ENCODE measurements at places on chromosomes 1 and 21. TPM values are rescaled to one million over a fixed set of nuclear protein-coding genes. Genes with fewer than 3 reads are reported as not detected.

SPOCD1 gene
- 11.1 TPM for total RNA-seq

DNA sequence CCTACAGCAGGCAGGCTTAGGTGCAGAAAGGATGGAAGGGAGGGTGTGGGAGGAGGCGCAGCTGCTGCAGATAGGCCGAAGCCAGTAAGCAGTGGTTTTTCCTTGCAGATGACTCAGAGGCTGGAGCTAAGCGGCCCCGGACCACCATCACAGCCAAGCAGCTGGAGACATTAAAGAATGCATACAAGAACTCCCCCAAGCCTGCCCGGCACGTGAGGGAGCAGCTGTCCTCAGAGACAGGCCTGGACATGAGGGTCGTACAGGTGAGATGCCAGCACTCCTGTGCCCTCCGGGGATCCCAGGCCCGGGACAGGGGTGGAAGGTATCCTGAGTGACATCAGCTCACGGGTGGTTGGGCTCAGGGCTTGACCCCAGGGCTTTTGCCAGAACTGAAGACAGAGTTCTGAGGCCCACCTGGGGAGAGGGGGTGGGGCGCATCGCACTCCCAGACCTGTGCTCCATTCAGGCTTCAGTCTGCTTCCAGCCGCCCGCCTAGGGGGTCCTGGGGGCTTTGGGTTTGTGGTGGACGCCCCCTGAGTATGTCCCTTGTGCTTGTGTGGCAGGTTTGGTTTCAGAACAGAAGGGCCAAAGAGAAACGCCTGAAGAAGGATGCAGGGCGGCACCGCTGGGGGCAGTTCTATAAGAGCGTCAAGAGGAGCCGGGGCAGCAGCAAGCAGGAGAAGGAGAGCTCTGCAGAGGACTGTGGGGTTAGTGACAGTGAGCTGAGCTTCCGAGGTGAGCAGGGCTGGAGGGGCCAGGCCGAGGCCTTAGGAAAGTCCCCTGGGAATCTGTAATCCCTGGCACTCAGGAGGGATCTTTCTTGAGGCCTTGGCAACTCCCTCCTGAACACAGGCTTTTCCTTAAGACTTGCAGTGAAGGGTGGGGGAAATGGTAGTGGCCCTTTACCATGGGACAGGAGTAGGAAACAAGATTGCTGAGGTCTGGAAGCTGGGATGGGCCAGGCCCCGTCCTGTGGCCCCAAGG, 41.5 kb downstream of the LHX4 start:
- H3K27me3 ChIP-seq: no peaks in the 10 kb centered on the region
- DNase-seq: no peak
- no peak overlapping the region for H3K27ac ChIP-seq
- no peaks in the 10 kb centered on the region for H3K36me3 ChIP-seq

C8A gene
- total RNA-seq: not detected

GRCh38 chr1:53708687-53709086, 30.3 kb downstream of the GLIS1 start:
- H3K27me3 ChIP-seq: no peaks in the 10 kb centered on the region
- H3K4me3 ChIP-seq: no peak overlapping the region

DNA sequence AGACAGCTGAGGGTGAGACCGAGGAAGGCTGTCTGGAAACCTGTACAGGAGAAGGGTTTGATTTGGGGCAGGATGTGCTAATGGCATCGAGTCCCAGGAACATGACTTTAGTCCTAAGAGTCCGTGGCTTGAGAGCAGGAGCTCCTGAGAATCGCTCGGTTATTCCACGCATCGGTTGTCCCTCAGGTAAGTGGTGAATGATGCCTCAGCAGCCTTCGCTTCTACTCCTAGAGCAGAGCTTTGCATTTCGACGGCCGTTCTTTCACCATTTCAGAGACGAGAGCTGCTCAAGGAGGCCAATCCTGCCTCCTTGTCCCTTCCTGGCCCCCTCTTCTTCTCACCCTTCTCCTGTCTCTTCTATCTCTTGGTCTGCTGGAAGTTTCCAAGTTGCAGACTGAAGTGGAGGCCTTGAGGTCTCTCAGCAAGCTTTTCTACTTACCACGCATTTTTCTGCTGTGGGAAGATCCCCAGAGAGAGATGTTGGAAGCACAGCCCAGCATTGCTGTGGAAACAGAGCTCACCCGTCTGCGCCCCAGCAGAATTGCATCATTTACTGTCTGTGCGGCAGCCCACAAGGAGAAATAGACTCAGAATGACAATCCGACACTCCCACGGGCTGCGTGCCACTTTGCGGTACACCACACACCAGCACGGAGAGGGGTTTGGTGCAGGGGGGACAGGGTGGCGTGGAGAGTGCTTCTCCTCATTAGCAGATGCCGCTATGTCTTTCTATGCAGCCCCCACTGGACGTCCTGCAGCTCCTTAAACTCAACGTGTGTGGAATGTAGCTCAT, 270.7 kb upstream of the C1orf174 start:
- no peak overlapping the region for H3K27ac ChIP-seq
- H3K36me3 ChIP-seq: no peaks in the 10 kb centered on the region
- no peaks in the 10 kb centered on the region for H3K27me3 ChIP-seq
- H3K4me3 ChIP-seq: no peak overlapping the region
- H3K4me1 ChIP-seq: no peaks in the 10 kb centered on the region
- no peak for DNase-seq

GRCh38 chr1:217647791-217648190, 16.6 kb downstream of the SPATA17 start:
- H3K27me3 ChIP-seq: no peaks in the 10 kb centered on the region
- no peaks in the 10 kb centered on the region for H3K4me1 ChIP-seq
- DNase-seq: no peak
- no peak overlapping the region for H3K4me3 ChIP-seq
- H3K36me3 ChIP-seq: no peaks in the 10 kb centered on the region

GRCh38 chr1:226373376-226373775, 34.5 kb downstream of the PARP1 start:
- H3K27ac ChIP-seq: no peak overlapping the region
- DNase-seq: no peak
- H3K4me1 ChIP-seq: no peaks in the 10 kb centered on the region
- no peak overlapping the region for H3K4me3 ChIP-seq

- H3K27me3 ChIP-seq: no peaks in the 10 kb centered on the region
- H3K36me3 ChIP-seq: no peaks in the 10 kb centered on the region
- DNase-seq: no peak
- H3K4me3 ChIP-seq: no peak overlapping the region
These were observed 10.1 kb downstream of the FAM131C start for GRCh38 chr1:16063226-16063829.

DNA sequence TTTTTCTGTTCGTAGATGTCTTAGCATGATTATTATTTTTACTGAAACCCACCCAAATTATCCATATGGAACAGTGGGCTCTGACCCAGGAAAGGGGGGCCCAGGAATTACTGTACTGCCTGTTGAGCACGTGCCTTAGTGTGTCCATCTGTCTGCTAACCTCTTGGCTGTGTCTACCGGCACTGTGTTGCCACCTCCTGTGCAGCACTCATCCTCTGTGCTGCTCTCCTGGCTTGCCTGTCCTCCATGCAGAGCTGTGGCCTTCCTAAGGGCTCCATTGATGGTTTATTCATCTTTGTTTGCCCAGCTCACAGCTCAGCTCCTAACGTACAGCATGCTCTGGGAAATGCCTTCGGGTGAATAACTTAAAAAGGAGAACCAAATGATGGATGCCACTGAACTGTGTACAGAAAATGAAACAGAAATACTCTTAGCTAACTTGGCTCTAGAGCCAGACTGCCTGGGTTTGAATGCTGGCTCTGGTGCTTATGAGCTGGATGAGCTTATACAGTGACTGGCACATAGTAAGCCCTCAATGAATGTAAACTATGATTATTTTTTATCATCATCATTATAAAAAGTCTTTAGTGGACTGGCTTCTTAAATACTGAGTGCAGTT, 11.4 kb upstream of the RPTN start:
- no peaks in the 10 kb centered on the region for H3K4me1 ChIP-seq
- no peaks in the 10 kb centered on the region for H3K27me3 ChIP-seq
- H3K27ac ChIP-seq: no peak overlapping the region
- H3K4me3 ChIP-seq: no peak overlapping the region
- no peaks in the 10 kb centered on the region for H3K36me3 ChIP-seq

DNA sequence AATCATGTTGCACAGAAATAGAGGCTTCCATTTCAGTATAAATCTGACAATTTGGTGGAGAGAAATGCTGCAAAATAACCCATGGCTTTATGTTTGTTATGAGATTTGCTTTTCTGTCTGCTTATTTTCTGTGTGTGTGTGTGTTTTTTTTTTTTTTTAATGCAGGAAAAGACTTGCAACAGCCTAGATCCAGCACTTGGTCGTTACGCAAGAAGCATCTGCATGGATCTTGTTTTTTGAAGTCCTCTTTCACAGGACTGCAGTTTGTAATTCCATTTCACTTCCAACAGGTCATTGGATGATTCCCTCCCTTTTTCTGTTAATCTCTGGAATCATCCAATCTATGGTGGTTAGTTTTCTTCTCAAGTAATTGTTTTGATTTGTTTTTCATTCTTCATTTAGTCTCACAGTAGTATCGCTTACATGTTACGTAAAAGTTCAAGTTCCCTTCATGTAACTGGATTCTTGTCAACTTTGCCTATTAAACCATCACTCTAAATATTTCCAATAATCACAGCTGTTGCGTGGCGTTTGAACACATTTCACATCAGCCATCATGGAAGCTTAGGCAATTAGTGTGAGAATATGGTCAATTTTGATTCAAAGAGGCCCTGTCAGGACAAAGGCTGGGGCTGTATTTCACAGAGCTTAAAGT, 312.9 kb downstream of the NFIA start:
- H3K4me1 ChIP-seq: no peaks in the 10 kb centered on the region
- no peak overlapping the region for H3K27ac ChIP-seq
- no peaks in the 10 kb centered on the region for H3K36me3 ChIP-seq

- no peak overlapping the region for H3K4me3 ChIP-seq
- H3K36me3 ChIP-seq: no peaks in the 10 kb centered on the region
- H3K4me1 ChIP-seq: no peaks in the 10 kb centered on the region
- DNase-seq: no peak
- no peak overlapping the region for H3K27ac ChIP-seq
These were observed 23.6 kb downstream of the SLAMF1 start for GRCh38 chr1:160623227-160623633.

GRCh38 chr1:99268021-99268420, 3.7 kb downstream of the PLPPR4 start:
- no peaks in the 10 kb centered on the region for H3K4me1 ChIP-seq
- no peak overlapping the region for H3K27ac ChIP-seq
- H3K27me3 ChIP-seq: no peaks in the 10 kb centered on the region
- no peaks in the 10 kb centered on the region for H3K36me3 ChIP-seq
- DNase-seq: no peak

GRCh38 chr1:118254491-118255425, 69.7 kb upstream of the SPAG17 start:
- H3K4me3 ChIP-seq: no peak overlapping the region
- H3K27me3 ChIP-seq: no peaks in the 10 kb centered on the region
- no peak for DNase-seq
- no peaks in the 10 kb centered on the region for H3K36me3 ChIP-seq
- H3K27ac ChIP-seq: peak overlapping the region; percentile 32

GRCh38 chr1:12573015-12573825, 44.8 kb downstream of the DHRS3 start:
- peak overlapping the region; percentile 68 for H3K27ac ChIP-seq
- H3K27me3 ChIP-seq: no peaks in the 10 kb centered on the region
- no peaks in the 10 kb centered on the region for H3K4me1 ChIP-seq
- H3K36me3 ChIP-seq: no peaks in the 10 kb centered on the region
- H3K4me3 ChIP-seq: no peak overlapping the region
- no peak for DNase-seq

DNA sequence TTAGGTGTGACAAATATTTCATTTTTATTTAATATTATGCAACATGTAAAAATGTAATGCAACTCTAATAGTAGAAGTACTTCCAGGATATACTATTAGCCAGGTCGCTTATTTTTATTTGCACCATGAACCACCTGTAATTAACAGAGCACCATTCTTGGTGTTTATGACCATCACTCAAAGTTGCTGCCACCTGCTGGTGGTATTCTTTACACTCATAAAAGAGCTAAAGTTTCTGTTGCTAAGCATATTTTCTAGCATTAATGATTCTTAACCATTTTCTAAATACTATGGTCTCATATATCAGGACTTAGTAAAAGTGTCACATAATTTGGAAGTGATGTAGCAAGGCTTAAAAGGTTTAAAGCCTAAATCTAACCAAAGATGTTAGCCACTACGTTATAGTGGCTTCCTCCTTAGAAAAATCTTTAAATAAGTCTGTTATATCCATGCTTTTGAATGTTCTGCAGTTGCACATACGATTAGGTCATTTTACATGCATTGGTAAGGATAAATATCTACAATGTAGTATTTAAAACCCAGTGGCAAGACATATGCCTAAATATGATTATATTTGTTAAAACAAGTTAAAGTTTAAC, 244.5 kb downstream of the NEGR1 start:
- no peaks in the 10 kb centered on the region for H3K27me3 ChIP-seq
- no peaks in the 10 kb centered on the region for H3K4me1 ChIP-seq
- no peak for DNase-seq
- H3K4me3 ChIP-seq: no peak overlapping the region
- no peaks in the 10 kb centered on the region for H3K36me3 ChIP-seq

TMEM82 gene
- total RNA-seq: not detected

GNAT2 gene
- not detected for total RNA-seq

GRCh38 chr21:32403201-32403777, 9.2 kb upstream of the EVA1C start:
- H3K4me1 ChIP-seq: no peaks in the 10 kb centered on the region
- no peak overlapping the region for H3K4me3 ChIP-seq
- H3K27me3 ChIP-seq: no peaks in the 10 kb centered on the region
- no peaks in the 10 kb centered on the region for H3K36me3 ChIP-seq

- H3K4me3 ChIP-seq: no peak overlapping the region
- H3K27me3 ChIP-seq: no peaks in the 10 kb centered on the region
- peaks cover 5% of the 10 kb centered on the region for H3K36me3 ChIP-seq
- H3K4me1 ChIP-seq: no peaks in the 10 kb centered on the region
- H3K27ac ChIP-seq: no peak overlapping the region
These were observed 69.0 kb downstream of the HMCN1 start for GRCh38 chr1:185803241-185803640.

SUSD4 gene
- total RNA-seq: 0.64 TPM

- no peak for DNase-seq
- no peak overlapping the region for H3K4me3 ChIP-seq
- no peaks in the 10 kb centered on the region for H3K36me3 ChIP-seq
- H3K27me3 ChIP-seq: no peaks in the 10 kb centered on the region
- no peaks in the 10 kb centered on the region for H3K4me1 ChIP-seq
These were observed 6.5 kb upstream of the LRRC39 start for GRCh38 chr1:100184536-100184935.

- H3K36me3 ChIP-seq: no peaks in the 10 kb centered on the region
- H3K4me1 ChIP-seq: peaks cover 13% of the 10 kb centered on the region
- no peak overlapping the region for H3K4me3 ChIP-seq
- H3K27me3 ChIP-seq: no peaks in the 10 kb centered on the region
- no peak overlapping the region for H3K27ac ChIP-seq
- DNase-seq: no peak
These were observed 3.7 kb upstream of the MEGF6 start for GRCh38 chr1:3614755-3615742.

GRCh38 chr1:119870917-119871596, 25.3 kb downstream of the ADAM30 start:
- DNase-seq: peak; percentile 67
- no peak overlapping the region for H3K27ac ChIP-seq
- H3K36me3 ChIP-seq: no peaks in the 10 kb centered on the region
- H3K4me3 ChIP-seq: peak overlapping the region; percentile 44
- no peaks in the 10 kb centered on the region for H3K4me1 ChIP-seq

ZNF683 gene
- total RNA-seq: 0.48 TPM
